MM.1S (cell line): ENCODE measurements at places on chromosomes 1 and 21.

GRCh38 chr1:164921493-164921892 is 362.5 kb downstream of the PBX1 start:
- DNase-seq = no peak

DNA sequence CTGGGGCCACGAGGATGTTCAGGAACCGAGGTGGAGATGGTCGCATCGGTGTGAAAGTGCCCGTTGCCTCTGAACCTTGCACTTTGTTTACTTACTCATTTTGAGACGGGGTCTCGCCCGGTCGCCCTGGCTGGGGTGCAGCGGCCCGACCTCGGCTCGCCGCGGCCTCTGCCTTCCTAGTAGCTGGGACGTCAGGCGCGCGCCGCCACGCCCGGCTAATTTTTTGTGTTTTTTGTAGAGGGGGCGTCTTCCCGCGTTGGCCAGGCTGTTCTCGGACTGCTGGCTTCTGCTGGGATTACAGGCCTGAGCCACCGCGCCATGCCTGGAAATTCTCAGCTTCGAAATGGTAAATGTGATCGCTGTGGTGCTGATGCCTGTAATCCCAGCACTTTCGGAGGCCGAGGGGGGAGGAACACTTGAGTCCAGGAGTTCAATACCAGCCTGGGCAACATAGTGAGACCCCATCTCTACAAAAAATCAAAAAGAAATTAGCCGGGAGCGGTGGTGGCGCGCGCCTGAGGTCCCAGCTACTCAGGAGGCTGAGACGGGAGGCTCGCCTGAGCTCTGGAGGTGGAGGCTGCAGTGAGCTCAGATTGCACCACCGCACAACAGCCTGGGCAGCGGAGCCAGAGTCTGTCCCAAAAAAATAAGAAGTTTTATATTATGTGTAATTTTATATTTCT is 684 bp upstream of the MRPL20 start:
- peak; percentile 31 for DNase-seq

GRCh38 chr1:29939079-29939478 is 702.8 kb downstream of the PTPRU start:
- DNase-seq = no peak

DNA sequence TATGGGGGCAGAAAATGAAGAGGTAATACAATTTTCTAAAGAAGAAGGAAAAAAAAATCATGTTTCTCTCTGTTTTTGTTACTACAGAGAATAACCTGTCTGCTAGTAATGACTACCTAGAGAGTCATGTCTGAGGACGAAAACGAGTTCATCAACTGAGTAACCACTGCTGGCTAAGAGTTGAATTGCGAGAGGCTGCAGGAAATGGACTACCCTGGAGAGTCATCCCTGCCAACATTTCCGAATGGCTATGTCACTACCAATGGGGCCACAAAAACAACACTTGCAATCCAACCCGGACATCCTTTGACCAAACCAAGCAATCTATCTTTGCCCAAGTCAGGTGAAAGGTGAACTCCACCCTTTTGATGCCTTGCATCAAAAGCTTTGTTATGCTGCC is 120.6 kb downstream of the FCRL5 start:
- DNase-seq = no peak

GRCh38 chr1:212234431-212235395 is 50.5 kb upstream of the PPP2R5A start:
- DNase-seq = peak; percentile 79

DNA sequence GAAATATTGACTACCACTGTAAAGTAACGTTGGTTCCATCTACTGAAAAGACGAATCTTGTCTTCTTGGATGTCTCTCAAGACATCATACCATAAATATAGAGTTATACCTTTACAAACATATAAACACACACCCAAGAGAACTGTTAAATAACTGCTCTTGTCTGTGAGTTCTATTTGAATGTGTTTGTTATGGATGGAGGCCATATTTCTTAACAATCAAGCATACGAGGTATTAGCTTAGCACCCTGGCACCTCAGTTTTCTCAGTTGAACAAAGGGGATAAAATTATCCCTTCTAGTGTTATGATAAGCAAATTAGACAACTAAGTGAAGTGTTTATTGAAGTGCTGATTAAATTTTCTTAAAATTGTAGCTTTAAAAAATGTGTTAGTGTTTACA is 336.6 kb upstream of the ZRANB2 start:
- DNase-seq = no peak

DNA sequence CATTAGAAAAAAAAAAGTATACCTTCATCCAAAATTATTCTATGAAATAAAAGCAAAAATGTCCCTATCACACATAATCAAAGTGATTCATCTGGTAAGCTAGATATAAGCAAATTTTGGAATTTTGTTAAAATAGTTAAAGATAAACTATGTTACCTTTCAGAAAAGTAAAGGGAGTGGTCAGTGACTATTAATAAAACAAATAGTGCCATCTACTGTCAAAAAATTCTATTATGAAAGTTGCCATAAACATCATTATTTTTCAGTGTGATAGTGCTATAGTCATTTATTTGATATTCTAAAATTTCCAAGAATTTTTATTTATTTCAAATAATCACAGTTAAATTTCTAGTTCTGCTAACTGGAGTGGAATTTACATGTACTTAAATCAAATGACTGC is 803.7 kb downstream of the KCNT2 start:
- peak; percentile 14 for DNase-seq
